ENCODE measurements at places on chromosomes 12 and 14.

- peaks cover 28% of the 10 kb centered on the region for H3K4me1 ChIP-seq
- no peak overlapping the region for H3K4me3 ChIP-seq
- no peaks in the 10 kb centered on the region for H3K27me3 ChIP-seq
- peak overlapping the region; percentile 85 for H3K27ac ChIP-seq
These were observed 56.8 kb downstream of the DUSP16 start for GRCh38 chr12:12505544-12506495.

GRCh38 chr14:39683691-39684260 lies 251.5 kb upstream of the FBXO33 start:
- H3K27ac ChIP-seq, result no peak overlapping the region
- H3K4me1 ChIP-seq, result no peaks in the 10 kb centered on the region
- H3K4me3 ChIP-seq, result no peak overlapping the region
- H3K36me3 ChIP-seq, result no peaks in the 10 kb centered on the region
- no peaks in the 10 kb centered on the region for H3K27me3 ChIP-seq

DNA sequence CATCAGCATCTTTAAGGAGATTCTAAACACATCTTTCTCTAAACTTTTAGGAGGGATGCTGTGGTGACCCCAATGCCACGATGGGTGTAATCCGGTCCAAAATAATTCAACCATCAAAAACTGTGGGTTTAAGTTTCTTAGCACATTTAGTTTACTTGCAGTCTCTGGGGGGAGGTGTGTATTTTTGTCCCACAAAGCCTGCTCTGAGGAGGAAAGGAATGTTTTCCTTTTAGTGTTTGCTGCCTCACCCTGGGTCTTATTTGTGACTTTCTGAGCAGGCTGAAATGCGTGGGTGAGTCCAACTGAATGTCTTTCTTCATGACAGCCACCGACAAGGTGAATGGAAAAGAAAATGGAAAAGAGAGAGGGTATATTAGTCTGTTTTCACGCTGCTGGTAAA lies 1324.7 kb downstream of the AACS start:
- H3K27me3 ChIP-seq, result no peaks in the 10 kb centered on the region
- no peak overlapping the region for H3K27ac ChIP-seq
- H3K36me3 ChIP-seq, result no peaks in the 10 kb centered on the region

DNA sequence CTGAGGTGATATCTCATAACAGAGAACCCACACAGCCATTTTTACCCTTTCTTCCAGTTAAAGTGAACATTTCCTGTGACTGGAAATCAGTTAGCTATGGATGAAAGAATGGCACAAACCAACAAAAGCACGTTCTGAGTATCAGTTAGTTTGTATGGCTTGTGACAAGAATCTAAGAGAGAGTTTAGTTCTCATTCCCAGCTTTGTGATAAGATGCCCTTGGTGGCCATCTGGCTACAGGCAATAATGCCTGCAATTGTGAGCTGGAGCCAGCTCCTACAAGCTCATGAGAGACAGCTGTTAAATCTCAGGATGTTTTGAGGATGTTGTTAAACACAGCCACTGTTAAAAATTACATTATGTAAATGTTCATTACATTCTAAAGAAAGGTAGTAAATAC lies 122.0 kb upstream of the FRMD6 start:
- H3K4me1 ChIP-seq, result peaks cover 7% of the 10 kb centered on the region
- DNase-seq, result no peak
- H3K36me3 ChIP-seq, result no peaks in the 10 kb centered on the region
- H3K27me3 ChIP-seq, result no peaks in the 10 kb centered on the region
- no peak overlapping the region for H3K27ac ChIP-seq

DNA sequence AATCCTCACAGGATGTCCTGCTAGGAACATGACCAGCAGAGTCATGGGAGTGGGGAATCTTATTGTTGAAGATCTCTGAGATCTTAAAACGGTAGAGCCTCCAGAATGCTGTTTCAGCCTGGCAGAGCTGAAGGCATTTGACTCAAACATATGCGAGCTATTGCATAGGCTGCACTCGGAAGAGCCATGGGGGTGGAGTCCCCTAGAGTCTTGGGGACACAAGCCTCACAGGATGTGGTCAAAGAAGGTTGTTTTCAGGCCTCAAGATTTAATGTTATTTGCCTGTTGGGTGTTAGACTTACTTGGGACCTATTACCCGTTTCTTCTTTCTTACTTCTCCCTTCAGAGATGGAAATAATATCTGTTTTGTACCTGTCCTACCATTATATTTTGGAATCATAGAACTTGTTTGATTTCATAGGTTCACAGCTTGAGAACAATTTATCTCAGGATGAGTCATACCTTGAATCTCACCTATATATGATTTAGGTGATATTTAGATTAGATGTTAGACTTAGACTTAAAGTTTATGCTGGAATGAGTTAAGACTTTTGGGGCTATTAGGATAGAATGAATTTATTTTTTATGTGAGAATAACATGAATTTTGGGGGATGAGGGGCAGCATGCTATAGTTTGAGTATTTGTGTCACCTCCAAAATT lies 172.2 kb upstream of the ATP2B1 start:
- no peak overlapping the region for H3K27ac ChIP-seq
- peaks cover 3% of the 10 kb centered on the region for H3K4me1 ChIP-seq
- DNase-seq, result no peak
- no peaks in the 10 kb centered on the region for H3K36me3 ChIP-seq
- no peak overlapping the region for H3K4me3 ChIP-seq

- H3K36me3 ChIP-seq, result peaks cover 14% of the 10 kb centered on the region
- no peak for DNase-seq
- H3K27me3 ChIP-seq, result no peaks in the 10 kb centered on the region
These were observed 59.9 kb downstream of the DICER1 start for GRCh38 chr14:95097385-95097784.
